ENCODE measurements at places on chromosomes 2 and 18.

DNA sequence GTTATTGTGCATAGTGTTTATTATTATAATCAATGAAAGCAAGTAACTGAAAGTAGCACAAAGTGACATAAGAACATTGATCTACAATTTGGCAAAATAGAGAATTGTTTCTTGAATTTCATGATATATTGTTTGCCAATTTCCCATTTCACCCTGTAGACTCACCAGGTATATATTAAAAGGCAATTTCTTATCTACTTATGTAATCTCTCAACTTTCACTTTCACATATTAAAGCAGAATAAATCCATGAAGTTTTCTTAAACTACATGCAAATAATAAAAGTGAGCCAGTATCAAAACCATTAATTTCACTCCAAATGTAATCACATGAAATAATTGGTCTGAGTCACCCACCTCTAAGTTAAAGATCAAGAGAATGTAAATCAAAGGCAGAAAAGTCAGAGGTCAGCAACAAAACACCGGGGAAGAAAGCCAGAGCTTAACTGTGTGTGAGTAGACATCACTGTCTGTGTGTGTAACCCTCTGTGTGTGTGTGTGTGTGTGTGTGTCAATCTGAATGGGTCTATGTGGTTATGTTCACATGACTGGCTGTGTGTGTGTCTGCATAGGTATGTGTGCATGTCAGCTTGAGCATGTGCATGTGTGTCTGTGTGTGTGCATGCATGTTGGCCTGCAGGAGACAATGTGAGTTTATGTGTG lies 44.1 kb downstream of the ZNF385B start:
- DNase-seq, result peak; percentile 8

GRCh38 chr2:100185516-100185915 lies 43.1 kb upstream of the AFF3 start:
- no peak for DNase-seq

DNA sequence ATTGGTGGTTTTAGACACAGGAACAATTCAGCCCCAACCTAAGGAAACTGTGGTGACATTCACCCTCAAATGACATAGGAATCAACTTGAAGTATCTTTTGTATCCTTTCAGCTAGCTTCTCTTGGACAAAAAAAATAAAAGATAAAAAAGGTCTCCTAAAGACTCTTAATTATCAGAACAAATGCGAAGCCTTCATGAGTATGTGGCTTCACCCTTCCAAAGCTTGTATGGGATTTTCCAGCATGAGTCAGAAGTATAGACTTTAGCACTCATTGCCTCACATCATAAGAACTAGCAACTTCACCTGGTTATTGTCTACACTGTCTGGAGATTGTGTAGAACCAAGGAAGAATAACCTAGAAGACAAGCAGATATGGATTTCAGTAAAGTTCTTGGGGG lies 135.4 kb downstream of the LAMA3 start:
- peak; percentile 55 for DNase-seq

DNA sequence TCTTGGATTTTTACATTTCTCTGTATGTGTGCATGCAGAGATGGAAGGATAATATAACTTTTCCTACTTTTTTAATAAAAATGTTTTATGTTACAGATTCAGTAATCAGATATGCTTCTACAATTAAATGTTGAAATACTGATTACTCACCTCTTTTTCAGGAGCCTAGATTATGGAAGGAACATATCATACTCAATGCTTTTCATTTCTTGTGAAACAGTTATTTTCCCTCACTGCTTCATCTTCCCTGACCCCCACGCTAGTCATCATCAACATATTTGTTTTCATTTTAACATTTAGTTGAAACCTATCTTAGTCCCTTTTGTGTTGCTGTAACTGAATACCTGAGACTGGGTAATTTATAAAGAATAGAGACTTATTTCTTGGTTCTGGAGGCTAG lies 190.7 kb downstream of the WDR7 start:
- no peak for DNase-seq

DNA sequence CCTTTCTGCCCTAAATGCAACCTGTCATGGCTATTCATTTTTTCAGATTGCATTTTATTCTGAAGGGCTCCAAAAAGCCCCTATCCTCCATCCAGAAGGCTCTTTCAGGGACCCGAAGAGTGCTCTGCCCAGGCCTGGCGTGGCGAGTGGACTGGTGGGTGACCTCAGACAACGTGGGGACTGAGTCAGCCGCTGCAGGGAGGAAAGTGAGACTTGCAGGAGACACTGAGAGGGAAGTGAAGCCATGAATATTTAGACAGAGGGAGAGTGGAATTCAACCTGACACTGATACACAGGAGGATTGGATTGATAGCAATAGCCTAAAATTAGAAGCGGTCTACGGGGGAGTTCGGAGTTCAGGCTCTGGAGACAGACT lies 63.6 kb upstream of the SIX2 start:
- no peak for DNase-seq

GRCh38 chr2:224263571-224264043 lies 138.3 kb downstream of the FAM124B start:
- peak; percentile 74 for DNase-seq

- DNase-seq, result no peak
Measured at GRCh38 chr2:168751104-168751740, 51.2 kb upstream of the NOSTRIN start.

GRCh38 chr2:49265471-49265870 lies 111.2 kb upstream of the FSHR start:
- DNase-seq, result no peak

- DNase-seq, result no peak
Measured at GRCh38 chr2:107132070-107132469, 246.1 kb upstream of the ST6GAL2 start.

DNA sequence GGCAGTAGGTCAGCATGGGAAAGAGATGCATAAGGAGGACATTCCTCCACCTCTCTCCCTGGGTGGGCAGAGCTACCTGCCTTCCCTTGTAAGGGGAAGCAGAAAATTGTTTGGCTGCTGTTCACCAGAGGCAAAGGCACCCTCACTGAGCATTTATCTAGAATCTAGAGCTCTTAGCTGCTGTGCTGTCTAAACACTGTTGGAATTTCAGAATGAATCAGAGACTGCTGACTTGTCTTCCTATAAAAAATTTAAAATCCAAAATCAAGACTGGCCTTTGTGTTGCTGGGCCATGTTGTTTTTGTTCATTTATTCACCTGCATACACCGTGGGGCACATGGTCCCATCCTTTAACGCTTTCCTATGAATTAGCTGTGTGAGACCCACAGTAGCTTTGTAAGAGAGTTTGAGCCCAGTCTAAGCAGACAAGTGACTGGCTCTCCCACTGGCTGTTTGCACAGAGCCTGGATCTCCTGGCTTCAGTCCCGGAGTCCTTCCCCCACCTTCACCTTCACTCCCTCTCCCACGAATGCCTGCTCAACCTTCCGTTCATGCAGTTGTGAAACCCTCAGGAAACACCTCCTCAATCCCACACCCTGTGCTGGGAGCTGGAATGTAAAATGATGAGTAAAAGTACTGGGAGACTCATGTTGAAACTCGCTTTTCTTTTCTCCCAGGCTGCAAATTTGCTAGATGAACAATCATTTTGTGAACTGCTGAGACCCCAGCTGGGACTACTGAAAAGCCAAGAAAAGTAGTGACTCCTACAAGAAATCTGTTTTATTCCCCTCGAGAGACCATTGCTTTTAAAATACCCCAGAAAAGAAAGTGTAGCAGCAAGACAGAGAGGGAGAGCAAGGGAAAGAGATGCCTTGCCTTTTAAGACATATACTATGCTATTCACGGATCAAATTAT lies 76.2 kb downstream of the FAM168B start:
- DNase-seq, result peak; percentile 81

DNA sequence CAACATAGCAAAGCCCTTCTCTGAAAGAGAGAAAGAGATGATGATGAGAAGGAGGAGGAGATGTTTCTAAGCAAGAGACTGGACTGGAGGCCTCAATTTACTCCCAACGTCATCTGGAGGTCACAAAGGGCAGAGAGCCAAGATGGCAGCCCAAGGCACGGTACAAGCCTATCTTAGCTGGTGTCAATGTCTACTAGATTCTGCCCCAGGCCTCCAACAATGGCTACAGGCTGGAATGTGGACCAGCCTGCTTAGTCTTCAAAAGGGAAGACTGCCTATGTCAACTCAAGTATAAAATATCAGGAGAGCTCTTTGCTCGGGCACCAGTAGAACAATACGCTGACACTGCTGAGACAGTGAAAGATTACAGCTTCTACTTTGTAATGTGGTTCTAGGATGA lies 6.7 kb upstream of the SLC4A5 start:
- no peak for DNase-seq

- no peak for DNase-seq
Measured at GRCh38 chr2:237309416-237309815, 104.5 kb downstream of the COL6A3 start.

GRCh38 chr2:24749069-24749691 lies 44.0 kb downstream of the PTRHD1 start:
- no peak for DNase-seq

Measured in astrocyte (in vitro differentiated cells and primary cell).